Activated CD4-positive, CD25-positive, alpha-beta regulatory T cell (primary cell): ENCODE measurements at places on chromosomes 3 and 15.

DNA sequence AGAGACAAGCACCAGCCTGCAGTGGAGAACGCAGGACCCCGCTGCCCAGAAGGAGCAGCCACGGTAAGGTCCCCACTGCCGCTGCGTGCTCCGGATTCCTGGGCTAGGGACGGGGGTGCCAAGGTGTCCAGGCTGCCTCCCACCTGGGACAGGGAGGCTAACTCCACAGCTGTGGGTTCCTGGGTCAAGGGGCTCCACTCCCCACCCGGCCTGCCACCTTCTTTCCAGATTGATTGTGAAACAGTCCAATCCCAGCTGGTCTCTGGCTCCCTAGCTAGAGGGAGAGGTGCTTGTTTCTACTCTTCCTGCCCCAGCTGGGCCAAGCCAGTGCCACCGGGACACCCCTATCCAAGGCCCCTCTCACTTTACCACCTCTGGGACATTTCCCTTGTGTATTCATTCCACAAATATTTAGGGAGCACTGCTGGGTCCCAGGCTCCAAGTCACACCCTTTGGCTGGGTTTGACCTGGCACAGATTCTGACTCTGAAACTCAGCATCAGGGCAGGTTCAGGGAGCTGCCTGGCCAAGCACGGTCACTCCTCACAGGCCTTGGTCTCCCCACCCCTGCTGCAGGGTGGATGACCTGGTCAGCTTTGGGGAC, 1.9 kb downstream of the PAK6 start:
- no peak for DNase-seq

DNA sequence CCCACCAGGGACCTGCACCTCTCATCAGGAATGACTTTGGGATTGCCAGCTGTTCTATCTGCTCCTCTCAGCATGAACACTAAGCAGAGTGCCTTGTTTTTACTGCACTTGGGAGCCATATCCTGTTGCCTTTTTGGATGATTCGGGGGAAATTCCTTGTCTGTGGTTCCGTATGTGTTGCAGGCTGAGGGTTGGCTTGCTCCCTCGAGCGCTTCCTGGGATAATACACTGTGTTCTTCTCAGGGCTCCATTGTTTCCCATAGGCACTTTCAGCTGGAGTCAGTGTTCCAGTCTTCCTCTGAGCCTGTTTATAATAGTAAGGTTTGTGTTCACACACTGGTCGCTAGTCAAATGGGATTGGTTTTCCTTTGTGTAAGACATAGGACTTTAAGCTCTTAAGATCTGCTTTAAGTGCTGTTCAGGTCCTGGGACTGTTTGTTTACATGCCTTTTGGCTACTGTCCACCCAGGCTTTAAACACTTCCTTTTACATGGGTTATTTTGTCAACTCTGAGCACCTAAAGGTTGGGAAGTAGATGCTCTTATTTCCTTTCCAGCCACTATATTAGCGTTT, 23.4 kb downstream of the BOC start:
- no peak for DNase-seq

GRCh38 chr3:57699591-57699990, 6.7 kb upstream of the DENND6A start:
- DNase-seq: no peak

GRCh38 chr3:123305192-123305591, 103.4 kb downstream of the SEC22A start:
- DNase-seq: no peak

DNA sequence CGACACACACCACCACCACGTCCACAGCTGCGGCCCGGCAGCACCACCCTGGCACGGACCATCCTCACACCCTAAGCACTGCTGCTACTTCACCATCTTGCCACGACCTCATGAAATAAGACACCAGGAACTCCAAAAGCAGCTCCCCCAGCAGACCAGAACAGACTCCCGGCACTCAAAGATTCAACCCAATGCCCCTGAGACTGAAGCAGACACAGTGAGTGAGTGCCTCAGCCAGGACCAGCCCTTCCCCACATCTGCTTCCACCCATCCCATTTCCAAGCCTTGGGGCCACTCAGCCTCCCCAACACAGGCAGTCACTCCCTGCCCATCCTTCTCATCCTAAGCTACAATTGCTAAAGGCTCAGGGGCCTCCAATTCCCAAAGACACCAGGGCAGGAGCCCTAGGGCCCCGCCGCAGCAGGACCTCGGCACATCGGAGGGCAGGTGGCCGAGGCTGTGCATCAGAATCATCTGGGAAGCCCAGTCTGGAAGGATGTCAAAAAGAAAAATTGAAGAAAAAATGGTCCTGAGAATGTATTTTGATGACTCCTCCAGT, 18.4 kb upstream of the OCA2 start:
- no peak for DNase-seq

- no peak for DNase-seq
These were observed 452 bp downstream of the TMEM158 start for GRCh38 chr3:45225465-45226205.

GRCh38 chr15:34753236-34753894, 1.4 kb downstream of the GJD2 start:
- DNase-seq: no peak

GRCh38 chr3:168604767-168605166, 509.0 kb upstream of the GOLIM4 start:
- no peak for DNase-seq

DNA sequence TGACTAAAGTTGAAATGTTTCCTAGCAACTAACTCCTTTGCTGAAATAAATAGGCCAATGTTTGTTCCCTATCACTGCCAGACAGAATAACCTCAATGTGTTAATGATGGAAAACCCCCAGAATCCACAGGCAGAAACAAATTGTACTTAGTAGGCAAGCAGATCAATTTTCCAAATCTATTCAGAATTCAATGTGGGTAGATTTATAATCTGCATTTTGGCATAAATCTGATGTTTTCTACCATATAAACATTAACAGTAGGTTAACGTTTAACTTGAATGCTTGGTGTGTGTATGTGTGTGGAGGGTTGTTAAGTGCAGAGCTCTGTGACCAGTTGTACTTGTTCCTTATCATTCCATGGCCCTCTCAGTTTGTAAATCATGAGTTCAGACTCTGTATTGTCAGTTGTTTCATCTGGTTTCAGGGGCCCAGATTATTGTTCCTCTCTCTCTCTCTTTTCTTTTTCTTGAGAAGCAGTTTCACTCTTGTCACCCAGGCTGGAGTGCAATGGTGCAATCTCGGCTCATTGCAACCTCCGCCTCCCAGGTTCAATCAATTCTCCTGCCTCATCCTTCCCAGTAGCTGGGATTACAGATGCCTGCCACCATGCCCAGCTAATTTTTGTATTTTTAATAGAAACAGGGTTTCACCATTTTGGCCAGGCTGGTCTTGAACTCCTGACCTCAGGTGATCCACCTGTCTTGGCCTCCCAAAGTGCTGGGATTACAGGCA, 32.8 kb downstream of the PLSCR1 start:
- DNase-seq: no peak

DNA sequence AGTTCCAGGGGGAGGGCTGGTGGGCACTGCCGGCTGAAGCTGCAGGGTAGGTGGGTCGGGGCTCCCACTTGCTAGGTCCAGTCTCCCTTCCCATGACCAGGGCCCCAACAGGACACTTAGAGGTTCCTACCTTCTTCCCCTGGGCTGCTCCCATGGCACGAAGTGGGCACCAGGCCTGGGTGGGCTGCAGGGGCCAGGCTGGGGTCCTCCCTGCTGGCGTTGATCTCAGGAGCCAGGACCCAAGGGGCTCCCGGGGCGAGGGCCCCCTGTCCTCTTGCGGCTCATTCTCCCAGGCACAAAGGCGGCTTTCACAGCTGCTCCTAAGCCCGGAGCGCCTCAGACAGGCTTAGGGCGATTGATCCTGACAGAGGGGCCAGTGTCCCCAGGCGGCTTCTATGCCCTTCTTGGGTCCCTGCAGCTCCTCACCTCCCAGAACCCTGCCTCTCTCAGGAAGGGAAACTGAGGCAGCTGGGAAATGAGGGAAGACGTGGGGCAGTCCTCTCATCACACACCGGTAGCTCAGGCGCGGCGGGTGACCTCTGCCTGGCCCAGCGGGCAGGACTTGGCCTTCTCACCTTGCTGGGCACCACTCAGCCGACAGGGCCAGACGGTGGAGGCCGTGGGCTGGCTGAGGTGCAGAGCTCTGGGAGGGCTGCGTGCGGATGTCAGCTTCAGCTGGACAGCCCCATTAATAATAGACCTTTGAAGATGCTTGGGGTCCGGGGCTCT, 39.6 kb downstream of the FAM3D start:
- DNase-seq: no peak

GRCh38 chr15:66098022-66098363, 155.6 kb downstream of the MEGF11 start:
- no peak for DNase-seq
